Pulmonary artery endothelial cell (primary cell): ENCODE measurements at places on chromosomes 7 and 10.

- DNase-seq = no peak
Measured at GRCh38 chr7:105122619-105123018, 108.6 kb downstream of the KMT2E start.

DNA sequence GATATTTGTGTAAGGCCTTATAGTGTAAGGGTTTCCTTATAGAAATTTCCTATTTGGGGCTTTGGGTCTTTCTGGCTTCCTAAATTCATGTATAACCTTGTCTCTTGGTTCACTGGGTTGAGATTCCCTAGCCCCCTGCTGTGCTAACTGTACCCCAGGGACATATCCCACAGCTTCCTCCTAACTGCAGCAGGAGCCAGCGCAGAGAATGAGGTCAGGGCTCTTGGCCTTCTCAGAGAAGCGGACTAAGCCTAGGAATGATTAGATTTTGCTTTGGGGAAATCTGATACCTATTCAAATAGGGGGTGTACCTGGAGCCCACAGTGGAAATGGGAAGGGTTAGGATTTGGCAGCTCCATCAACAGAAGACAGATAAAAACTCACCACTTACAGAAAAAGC, 138.1 kb upstream of the EFCAB10 start:
- DNase-seq = no peak

DNA sequence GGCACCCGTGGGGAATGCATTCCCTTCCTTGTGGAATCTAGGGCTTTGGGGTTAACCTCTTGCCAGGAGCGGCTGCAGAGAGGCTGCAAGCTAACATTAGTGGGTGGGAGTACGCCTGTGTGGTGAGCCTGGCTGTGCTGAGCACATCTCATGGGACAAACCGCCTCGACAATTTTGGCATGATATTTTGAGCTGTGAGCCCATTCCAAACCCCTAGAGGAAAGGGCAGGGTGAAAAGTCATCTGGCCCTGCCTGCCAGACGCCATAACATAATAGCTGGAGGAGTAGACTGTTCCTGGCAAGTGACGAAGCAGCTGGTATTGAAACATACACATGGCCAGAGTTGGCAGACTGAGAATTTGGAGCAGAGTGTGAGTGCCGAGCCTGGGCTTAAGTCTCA, 110.0 kb downstream of the TACC2 start:
- DNase-seq = no peak

DNA sequence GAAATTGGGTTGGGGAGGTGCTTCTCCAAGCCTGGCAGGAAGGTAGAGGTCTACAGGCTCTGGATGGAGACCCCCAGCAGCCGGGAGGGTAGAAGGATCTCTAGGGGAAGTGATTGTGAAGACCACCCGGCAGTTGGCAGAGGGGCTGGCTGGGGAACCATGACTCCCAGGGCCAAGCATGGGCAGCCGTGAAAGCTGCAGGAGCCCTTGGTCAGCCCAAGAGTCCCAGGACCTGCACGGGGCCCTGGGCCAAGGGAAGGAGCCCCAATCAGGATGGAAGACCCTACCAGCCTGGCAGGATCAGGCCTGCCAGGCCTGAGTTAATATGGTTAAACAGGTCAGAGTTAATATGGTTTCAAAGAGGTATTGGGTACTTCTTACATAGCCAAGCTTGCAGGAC, 126.3 kb upstream of the NANOS1 start:
- no peak for DNase-seq

DNA sequence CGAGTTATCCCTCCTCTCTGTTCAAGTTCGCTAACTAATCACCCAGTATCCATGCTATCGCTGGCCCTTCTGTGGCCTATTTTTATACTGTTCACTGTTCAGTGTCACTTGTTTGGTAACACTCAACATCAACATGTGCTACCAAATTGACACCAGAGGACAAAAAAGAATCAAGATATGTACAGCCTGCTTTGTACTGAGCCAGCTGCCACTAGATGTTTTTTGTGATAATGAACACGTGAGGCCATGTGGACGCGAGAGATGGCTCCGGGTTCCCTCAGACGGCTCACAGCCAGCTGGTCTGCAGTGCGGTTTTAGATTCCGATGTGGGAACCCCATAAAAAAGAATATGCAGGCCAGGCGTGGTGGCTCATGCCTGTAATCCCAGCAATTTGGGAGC, 21.2 kb downstream of the CAV1 start:
- DNase-seq = no peak

DNA sequence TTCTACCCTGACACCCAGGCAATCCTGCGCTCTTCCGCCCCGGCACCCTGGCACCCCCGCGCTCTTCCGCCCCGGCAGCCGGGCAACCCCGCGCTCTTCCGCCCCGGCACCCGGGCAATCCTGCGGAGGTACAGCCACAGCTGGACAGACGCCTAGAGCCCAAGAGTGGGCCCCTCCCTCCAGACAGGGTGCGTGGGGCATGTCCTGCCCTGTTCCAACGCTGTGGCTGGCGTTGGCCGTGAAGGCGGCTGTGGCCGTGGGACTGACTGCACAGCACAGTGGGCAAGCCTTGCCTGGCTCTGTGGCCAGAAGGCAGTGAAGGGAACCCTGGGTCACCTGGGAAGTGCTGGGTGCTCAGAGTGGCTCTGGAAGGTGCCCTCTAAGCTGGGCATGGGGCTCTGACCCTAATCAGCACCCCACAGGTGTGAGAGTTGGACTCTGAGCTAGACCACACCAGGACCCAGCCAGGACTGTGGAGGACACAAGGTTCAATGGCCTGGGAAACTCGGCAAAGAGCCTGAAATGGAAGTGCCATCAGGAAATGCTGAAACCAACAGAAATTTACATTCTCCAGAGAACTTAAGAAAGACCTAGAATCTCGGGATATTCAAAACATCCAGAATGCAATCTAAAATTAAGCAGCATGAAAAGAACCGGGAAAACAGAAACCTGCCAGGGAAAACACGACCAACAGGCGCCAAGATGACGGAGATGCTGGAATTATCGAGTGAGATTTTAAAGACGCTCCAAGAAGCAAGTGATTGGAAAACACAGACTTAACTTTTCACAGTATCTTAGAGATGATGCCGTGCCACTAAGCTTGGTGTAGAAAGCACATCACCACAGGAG, 253.6 kb downstream of the ELFN1 start:
- no peak for DNase-seq

GRCh38 chr10:73625004-73625883, 16.0 kb downstream of the MYOZ1 start:
- no peak for DNase-seq

GRCh38 chr7:45136106-45137060, 21.2 kb upstream of the RAMP3 start:
- DNase-seq = peak; percentile 36

DNA sequence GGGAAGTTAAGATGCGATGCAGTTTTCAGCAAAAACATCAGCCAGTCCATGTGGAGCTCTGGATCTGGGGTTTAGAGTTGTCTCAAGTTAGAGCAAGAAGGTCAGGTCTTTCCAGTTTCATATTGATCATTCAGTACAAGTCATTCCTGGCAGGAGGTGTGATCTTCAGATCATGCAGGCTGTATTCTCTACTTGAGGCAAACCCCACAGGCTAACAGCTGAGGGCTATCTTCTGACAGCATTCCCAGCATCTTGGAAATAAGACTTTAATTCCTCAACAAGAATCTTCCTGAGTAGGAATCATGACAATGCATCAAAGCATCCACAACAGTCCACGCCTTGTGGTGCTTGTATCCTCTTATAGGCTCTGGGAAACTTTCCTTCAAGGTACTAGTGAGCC, 94.9 kb upstream of the ZNF438 start:
- DNase-seq = no peak

GRCh38 chr7:131031099-131031868, 296.4 kb upstream of the MKLN1 start:
- no peak for DNase-seq

GRCh38 chr7:154869436-154869835, 133.5 kb downstream of the PAXIP1 start:
- DNase-seq = no peak

GRCh38 chr10:21263263-21263803, 262.1 kb downstream of the SKIDA1 start:
- no peak for DNase-seq

DNA sequence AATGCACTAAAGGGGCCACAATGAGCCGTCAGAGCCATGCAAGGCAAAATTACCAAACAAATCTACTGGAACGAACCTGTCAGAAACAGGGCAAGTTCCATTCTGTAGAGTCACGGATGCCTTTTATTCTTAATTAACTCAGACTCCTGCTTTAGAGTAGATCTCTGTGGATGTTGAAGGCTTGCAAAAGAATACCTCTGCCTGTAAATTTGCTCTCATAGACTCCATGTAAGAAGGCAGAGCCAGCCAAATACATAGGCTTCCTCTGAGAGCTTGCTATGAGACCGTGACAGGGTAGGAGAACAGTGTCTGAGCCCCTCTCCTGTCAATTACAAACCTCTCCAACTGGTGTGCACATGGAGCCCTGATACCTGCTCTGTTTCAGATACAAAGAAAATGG, 787.9 kb upstream of the POM121L12 start:
- no peak for DNase-seq

DNA sequence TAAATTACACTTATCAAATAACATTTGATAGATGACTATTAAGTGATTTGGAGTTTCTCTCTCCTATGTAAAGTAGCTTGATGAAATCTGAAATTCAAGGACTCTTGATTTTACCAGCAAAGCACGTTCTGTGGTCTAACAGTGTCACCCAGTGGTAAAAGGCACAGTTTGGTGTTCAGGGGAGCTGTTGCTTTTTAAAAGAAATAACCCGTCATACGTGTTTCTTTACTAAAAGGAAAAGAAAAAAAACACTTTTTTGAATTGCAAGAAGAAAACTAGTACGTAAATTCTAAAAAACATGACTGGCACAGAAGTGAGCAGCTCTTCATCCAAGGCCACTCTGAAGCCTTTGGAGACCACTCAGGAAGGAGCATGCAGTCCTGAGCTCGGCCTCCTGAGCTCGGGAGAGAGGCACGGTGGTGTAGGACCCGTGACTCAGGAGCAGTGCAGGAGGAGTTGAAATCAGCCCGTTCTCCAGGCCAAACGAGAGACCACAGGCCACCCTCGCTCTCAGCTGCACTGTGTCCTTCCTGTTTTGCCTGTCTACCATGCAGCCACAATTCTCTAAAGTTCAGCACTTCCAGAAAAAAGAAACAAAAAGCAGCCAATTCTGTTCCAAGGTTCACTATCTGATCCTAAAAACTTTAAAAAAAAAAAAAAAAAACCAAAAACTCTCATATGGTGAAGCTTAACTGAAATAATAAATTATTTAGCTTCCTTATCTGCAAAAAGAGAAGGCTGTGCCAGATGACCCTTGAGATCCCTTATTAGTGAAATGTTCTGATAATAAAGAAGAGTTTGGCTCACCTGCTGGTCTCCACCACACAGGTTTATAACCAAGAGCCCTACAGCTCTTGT, 212.6 kb upstream of the FRMD4A start:
- DNase-seq = no peak

- no peak for DNase-seq
Measured at GRCh38 chr7:42456267-42456666, 219.3 kb upstream of the GLI3 start.

DNA sequence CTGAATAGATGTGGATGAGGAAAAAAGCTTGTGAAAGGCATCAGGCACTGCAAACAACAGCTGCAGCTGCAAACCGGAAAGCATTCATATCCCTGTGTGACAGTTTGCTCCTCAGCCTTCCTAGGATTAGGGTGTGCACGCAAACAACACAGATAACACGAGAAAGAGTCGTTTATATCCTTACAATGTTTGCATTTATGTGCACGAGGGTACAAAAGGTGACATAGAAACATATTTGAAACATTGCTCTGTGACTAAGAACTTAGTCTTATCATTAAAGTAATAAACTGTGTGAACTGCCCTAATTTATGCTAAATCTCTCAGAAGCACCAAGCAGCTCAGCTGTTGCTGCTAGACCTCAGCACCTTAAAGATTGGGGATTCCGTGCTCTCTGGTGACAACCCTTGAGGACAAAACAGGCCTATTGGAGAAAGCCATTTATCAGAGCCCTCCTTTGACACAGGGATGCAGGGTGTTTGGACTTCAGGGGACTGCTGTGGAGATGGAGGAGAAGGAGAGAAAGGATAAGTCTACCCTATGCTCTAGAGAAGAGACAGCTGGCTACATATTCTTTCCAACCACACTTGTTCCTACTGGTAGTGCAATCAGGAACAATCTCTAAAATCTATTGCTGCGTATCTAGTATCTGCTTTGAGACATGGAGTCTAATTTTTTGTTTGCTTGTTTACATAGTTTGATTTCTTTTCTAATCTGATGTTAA, 176.2 kb downstream of the GNAT3 start:
- DNase-seq = no peak

GRCh38 chr7:94297397-94297838, 97.3 kb upstream of the COL1A2 start:
- no peak for DNase-seq

DNA sequence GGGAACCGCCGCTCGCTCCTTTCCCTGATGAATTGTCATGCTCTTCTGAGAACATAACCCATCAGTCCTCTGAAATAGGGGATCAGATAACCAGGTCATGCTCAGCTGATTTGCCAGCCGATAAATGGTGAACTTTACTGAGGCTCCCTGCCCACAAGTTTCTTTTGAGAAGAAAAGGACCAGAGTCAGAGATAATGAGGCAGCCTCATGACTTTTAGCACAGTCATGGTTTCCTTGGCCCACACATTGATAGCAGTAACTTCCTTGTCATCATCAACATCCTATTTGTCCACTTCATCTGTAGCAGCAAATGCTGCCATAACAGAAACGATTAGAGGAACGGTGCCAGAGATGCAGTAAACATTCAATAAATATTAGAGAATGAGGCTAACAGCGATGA, 509.0 kb downstream of the GATA3 start:
- no peak for DNase-seq

- DNase-seq = no peak
Measured at GRCh38 chr10:78326372-78326771, 292.7 kb downstream of the RPS24 start.

- DNase-seq = no peak
Measured at GRCh38 chr7:131610007-131610406, 53.6 kb upstream of the PODXL start.

GRCh38 chr10:120732067-120732466, 119.1 kb upstream of the WDR11 start:
- peak; percentile 29 for DNase-seq

DNA sequence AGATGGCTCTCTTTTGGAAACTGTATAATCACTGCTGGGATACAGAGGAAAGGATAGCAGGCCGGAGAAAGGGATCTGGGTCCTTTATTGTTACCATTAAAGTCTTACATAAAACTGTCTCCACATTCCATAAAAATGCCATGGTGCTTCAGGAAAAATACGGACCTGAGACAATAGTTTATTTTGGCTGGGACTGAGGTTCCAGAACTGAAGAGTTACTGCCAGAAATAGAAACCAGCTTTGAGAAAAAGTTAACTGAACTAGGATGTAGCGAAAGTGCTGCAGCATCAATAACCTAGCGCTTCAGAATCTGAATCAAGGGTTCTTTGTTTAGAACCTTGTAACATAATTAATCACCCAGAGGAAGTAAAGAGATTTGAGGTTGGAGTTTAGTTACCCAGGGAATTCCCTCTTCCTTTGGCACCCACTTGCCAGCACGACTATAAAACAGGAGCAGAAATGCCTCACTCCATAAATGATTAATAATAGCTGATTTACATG, 38.0 kb downstream of the MEOX2 start:
- DNase-seq = no peak
